ENCODE measurements at places on chromosomes 1 and 21.
A peak's percentile ranks its signal among the peaks of the same experiment; 100 is the strongest.

DNA sequence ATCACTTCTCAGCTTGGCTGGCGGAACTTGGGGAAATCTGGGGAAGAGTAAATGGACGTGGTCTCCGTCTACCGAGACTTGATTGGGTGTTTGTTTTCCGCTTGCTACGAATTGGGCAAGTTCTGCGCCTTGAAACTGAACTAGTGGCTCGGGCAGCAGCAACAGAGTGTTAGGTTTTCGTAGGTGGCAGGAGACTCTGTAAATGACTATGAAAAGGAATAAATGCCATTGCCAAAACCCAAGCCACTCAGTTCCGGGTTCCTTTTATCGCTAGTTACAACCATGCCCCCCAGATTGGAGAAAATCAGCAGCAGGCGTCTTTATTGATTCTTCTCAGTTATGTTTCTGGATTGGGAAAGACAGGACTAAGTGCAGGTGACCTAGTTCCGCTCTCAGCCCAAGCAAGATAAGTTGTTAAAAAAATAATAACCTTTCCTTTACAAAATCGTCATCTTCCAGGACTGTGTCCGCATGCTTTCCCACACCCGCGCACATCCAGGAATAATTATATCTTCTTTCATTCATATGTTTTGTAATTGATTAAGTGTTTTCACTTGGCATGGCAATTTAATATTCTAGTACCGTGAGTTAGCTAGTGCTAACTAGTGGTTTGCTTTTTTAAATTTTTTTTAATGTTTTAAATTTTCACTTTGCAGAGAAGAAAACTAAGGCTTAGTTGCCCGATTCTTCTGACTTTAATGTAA, 3.4 kb downstream of the LHX9 start:
- DNase-seq, result no peak

GRCh38 chr1:234655328-234656069, 45.5 kb upstream of the IRF2BP2 start:
- no peak for DNase-seq

- DNase-seq, result no peak
Observed at GRCh38 chr1:200731654-200732332, 6.9 kb upstream of the CAMSAP2 start.

- DNase-seq, result no peak
Observed at GRCh38 chr1:20670936-20671335, 9.8 kb upstream of the DDOST start.

DNA sequence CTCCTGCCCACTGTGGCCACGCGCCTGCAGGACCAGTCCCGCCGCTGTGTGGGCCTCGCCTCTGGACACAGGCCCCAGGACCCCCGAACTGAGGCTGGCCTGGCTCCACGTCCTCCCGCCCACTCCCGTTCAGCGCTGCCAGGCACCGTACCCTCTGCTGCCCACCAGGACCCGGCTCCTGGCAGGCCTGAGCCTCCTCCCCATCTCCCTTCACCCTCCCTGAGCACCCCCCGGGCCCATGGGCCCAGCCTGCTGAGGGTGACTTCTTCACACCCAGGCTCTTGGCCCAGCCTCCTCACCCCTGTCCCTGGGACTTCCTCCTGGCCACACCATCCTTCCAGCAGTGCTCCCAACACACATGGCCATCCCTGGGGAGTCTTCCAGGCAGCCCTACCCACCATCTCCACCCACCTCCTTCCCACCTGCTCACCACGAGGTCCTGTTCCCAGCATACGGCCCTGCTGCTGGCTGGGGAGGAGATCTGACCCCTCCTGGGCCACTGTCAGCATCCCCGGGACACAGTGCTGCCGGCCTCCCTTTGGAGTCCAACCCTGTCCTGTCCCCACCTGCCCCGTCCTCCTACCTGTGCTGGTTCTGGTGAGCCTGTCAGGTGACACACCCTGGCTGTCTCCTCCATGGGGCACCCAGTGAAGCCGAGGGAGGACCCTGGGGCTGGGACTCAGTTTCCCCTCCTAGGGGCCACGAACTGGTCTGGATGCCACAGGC, 53.7 kb downstream of the SLX9 start:
- no peak for DNase-seq

- DNase-seq, result no peak
Observed at GRCh38 chr1:19710825-19711611, 46.3 kb downstream of the HTR6 start.

GRCh38 chr1:202164271-202165037, 4.1 kb upstream of the PTPN7 start:
- DNase-seq, result peak; percentile 52

DNA sequence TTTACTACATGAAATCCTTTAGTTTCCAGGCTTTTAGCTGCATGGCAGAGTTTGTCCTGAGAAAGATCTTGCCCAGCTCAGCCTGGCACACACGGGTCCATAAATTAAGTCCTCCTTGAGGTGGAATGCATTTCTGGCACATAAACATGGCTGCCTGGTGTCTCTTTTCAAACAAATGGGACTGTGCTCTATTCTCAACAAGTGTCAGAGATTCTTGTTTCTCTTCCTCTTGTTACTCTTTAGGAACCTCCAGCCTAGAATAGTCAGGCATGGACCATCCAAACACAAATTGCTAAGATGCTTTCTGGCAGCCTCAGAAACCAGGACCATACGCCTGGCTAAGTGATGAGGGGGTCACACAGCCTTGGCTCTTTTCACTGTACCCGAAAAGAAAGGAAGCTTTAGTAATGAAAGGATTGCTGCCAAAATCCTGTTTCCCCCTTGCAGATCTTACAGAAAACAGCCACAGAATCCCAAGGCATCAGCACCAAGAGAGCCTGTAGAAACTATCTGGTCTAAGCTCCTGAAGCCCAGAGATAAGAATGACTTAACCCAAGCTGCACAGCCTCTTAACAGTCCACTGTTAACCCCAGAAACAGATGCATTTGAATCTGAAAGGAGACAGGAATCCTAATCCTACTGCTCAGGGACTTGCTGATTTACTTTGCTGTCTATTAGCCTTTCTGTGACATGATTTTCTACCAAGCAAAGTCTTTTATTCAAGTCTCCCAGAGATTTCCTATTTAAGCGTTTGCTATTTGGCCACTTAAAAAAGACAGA, 31.9 kb upstream of the NRDC start:
- no peak for DNase-seq

- no peak for DNase-seq
Observed at GRCh38 chr1:153567621-153568366, 2.1 kb upstream of the S100A2 start.

DNA sequence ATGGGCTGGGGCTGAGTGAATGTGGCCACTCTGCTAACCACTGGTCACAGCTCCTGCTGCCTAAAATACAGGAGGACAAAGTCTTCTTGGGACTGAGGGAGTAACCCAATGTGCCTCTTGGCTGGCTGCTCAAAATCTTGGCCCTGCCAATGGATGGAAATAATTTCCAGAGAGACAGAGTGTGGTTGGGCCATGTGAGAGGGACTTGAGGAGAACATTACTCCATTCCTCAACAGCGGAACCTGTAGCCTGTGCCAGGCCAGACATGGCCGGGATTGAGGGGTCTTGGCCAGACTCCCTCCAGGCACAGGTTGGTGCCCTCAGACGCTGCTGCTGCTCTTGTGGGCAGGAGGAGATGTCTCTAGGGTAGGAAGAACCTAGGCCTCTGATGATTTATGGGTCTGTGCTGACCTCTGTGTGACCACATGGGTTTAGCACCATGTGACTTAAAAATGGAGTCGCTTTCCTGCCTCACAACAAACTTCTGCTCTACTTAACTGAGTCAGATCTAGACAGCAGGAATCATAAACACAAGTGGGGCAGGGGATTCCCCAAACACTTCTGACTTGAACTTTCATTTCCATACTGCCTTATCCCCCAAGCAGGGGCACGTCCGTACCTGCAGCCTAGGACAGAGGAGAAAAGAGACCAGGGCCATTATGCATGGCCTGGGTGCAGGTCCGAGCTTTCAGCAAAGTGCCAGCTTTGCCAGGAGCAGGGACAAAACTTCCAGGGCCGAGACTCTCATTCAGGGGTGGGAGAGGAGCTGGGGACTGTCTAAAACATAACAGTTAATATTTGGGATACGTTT, 79.2 kb downstream of the CD34 start:
- no peak for DNase-seq

- no peak for DNase-seq
Observed at GRCh38 chr1:42793824-42794223, 9.0 kb downstream of the TMEM269 start.

GRCh38 chr1:56557746-56558145, 21.6 kb downstream of the PLPP3 start:
- DNase-seq, result no peak

GRCh38 chr1:7680207-7680954, 90.7 kb upstream of the VAMP3 start:
- DNase-seq, result no peak

GRCh38 chr21:22885079-22885478, 1886.9 kb downstream of the NCAM2 start:
- DNase-seq, result no peak

GRCh38 chr1:194598098-194598497, 1411.7 kb upstream of the B3GALT2 start:
- no peak for DNase-seq

DNA sequence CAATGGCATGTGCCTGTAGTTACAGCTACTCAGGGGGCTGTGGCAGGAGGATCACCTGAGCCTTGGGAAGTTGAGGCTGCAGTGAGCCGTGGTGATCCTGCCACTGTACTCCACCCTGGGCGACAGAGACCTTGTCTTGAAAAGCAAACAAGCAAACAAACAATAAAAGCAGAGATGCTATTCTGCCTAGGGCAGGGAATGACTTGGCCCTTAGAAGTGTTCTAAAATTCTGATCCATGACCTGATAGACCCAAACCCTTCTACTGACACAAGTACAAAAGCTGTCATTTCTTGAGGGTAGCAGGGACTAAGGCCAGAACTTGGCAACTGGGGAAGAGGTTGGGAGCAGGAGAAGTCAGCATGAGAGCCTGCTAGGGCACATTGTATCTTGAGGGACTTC, 15.6 kb upstream of the NCF2 start:
- no peak for DNase-seq

GRCh38 chr1:68770817-68771216, 273.9 kb upstream of the DEPDC1 start:
- DNase-seq, result no peak

GRCh38 chr1:19425646-19426239, 59.6 kb downstream of the CAPZB start:
- no peak for DNase-seq

- DNase-seq, result no peak
Observed at GRCh38 chr1:172460887-172461315, 17.0 kb upstream of the PIGC start.

DNA sequence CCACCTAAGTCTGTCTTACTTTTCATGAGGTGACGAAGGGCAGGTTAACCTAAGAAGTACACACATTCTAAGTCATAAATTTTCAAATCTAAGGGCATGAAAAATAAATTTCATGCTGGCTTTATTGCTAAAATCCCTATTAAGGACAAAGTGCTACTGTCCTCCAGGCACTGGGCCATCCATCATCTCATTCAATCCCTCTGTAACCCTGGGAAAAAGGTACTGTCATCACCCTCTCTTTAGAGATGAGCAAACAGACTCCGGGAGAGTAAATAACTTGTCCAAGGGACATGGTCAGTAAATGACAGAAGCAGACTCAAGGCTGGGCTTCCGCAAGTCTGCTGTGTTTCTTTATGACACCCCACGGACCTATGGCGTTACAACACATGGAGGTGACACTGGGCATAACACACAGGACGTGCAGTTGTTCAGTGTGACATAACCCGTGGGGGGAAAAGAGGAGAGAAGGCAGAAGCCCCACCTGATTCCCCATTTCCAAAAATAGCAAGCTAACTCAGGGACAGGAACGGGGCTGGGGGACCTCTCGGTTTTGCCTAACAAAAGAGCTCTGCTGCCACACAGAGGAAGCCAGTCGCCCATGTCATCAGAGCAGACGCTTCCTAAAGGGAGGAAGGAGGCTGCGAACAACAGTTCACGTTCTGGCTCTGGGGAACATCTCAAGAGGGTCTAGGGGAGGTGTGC, 12.5 kb upstream of the SRM start:
- DNase-seq, result no peak

- no peak for DNase-seq
Observed at GRCh38 chr1:210755991-210756659, 377.8 kb downstream of the KCNH1 start.

GRCh38 chr1:201463071-201463552, 5.9 kb downstream of the PHLDA3 start:
- DNase-seq, result no peak

- peak; percentile 28 for DNase-seq
Observed at GRCh38 chr1:51192213-51192843, 43.7 kb upstream of the RNF11 start.

DNA sequence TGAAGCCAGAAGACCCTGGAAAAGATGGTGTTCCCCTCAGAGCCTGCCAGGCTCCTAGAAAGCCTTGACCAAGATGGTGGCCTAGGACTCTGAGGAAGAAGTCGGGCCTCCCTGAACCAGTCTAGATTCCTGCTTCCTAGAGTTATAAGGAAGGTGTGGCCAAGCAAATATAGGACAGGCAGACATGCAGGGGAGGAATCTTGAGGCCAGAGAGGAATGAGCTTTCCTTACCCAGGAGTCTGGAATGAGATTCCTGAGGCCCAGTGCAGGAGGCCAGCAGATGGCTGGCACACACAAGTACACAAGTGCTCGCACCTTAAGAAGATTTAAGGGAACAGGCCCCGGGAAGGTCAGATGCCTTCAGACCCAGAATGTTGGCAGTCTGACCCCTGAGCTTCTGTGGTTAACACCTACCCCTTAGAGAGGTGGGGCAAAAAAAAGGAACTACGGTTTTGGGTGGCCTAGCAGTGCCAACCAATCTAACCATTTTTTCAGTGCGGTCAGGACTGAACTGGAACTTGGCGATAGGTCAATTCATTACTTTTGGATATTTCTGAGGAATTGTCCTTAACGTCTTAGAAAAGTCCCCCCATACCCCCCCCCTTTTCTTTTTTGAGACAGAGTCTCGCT, 73.3 kb downstream of the MDM4 start:
- no peak for DNase-seq

GRCh38 chr1:100931716-100932115, 35.8 kb downstream of the SLC30A7 start:
- DNase-seq, result no peak

DNA sequence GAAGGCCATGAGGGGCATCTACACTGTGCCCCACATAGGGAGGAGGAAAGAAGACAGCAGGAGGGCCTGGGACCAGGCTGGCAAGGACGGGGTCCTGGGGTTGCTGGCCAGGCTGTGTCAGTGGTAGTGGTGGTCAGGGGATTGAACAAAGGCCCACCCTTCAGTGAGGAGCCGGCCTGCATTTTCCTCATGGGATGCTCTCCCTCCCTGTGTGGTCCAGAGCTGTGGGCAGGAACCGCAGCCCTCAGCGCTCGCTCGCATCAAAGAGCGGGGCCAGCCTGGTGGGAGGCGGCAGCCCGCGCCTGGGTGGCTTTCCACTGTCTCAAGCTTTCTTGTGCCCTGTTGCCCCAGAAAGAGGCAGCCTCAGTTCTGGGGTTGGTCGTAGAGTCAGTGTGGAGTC, 24.8 kb downstream of the LHX4 start:
- no peak for DNase-seq

- DNase-seq, result no peak
Observed at GRCh38 chr21:32413697-32414578, 1.4 kb downstream of the EVA1C start.
